ENCODE measurements at places on chromosomes 1 and 21. TPM values are rescaled to one million over a fixed set of nuclear protein-coding genes. Genes with fewer than 3 reads are reported as not detected.

Gene NMNAT2
- 51.0 TPM for total RNA-seq

Gene ACOT11
- total RNA-seq: 6.7 TPM

Gene TCHHL1
- total RNA-seq: not detected

Gene IL22RA1
- total RNA-seq: not detected

Gene RXFP4
- not detected for total RNA-seq

Gene PTGER3
- total RNA-seq: 22.1 TPM

Gene PRRX1
- 10.6 TPM for total RNA-seq

Gene NEK2
- 4.8 TPM for total RNA-seq

Gene PTPN14
- total RNA-seq: 5.1 TPM

Gene HUNK
- 8.1 TPM for total RNA-seq

Gene LCE1C
- not detected for total RNA-seq

Gene ZNF683
- total RNA-seq: not detected

Gene S100A10
- 16.4 TPM for total RNA-seq

Gene AKR7A3
- 2.1 TPM for total RNA-seq

Gene GUCA2A
- total RNA-seq: not detected

Gene MFN2
- total RNA-seq: 59.7 TPM

Gene UBAP2L
- 66.4 TPM for total RNA-seq

Gene RHBDL2
- total RNA-seq: 0.46 TPM

Gene PPIAL4G
- total RNA-seq: 0.46 TPM

Gene ANGPTL1
- 1.8 TPM for total RNA-seq

Gene XCL1
- total RNA-seq: 0.23 TPM

Gene RIPPLY3
- total RNA-seq: 0.23 TPM

Gene PAQR6
- 25.6 TPM for total RNA-seq

Gene GOLT1A
- 5.5 TPM for total RNA-seq

Gene AGBL4
- total RNA-seq: 12.2 TPM

Gene MAN1C1
- 11.1 TPM for total RNA-seq

Gene TRIM67
- total RNA-seq: 29.3 TPM

Gene CYP4A22
- not detected for total RNA-seq

Gene DCDC2B
- total RNA-seq: not detected

Gene C1orf116
- total RNA-seq: not detected

Gene FAM163A
- total RNA-seq: 1.6 TPM

Gene PRAMEF4
- total RNA-seq: not detected

Gene PDZK1
- total RNA-seq: 1.8 TPM

Gene ZNF672
- total RNA-seq: 14.8 TPM

Gene RNU1-2
- total RNA-seq: under 0.01 TPM

Gene NOS1AP
- 7.6 TPM for total RNA-seq

Gene FNDC10
- total RNA-seq: 8.3 TPM

Gene TEX38
- not detected for total RNA-seq
